DMS79 treated with DMSO at 0.1 percent for 48 hours (cell line): ENCODE measurements at places on chromosomes 5 and 9.
A peak's percentile ranks its signal among the peaks of the same experiment; 100 is the strongest.

- DNase-seq: peak; percentile 34
Measured at GRCh38 chr5:115180165-115180709, 10.5 kb upstream of the TRIM36 start.

DNA sequence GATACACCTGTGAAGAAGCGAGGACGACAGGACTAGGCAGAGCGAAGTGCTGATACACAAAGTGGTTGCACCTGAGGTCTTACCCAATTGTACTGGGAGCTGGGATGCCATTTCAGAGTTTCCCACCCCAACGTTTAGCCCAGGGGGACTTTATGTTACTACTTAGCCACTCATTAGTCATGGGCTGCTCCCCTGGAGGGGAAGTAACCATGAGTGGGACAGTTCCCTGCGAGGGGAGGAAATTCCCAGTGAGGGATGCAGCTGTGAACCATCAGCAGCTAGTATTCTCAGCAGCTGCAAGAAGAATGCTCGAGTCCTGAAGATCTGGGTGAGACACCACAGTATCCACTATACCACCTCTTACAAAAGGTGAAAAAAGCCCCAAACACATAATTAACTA is 93.7 kb upstream of the ACTBL2 start:
- DNase-seq: no peak

GRCh38 chr5:171521679-171522078 is 102.2 kb downstream of the FGF18 start:
- no peak for DNase-seq

DNA sequence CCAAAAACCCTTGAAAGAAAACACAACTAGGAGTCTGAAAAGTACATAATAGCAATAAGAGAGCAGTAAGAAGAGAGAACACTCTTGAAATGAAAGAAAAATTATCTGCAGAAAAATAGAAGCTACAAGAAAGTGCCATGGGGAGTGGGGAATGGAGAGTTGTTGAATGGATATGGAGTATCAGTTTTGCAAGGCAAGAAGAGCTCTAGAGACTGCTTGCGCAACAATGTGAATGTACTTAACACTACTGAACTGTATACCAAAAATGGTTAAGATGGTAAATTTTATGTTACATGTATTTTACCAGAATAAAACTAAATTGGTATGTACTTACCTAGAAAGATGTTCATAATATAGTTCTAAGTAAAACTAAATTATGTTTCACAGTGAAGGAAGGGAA is 54.8 kb upstream of the RASGRF2 start:
- DNase-seq: no peak

- DNase-seq: peak; percentile 70
Measured at GRCh38 chr9:111481885-111482636, 2.1 kb downstream of the ECPAS start.

GRCh38 chr9:130172858-130173665 is 858 bp downstream of the NCS1 start:
- peak; percentile 18 for DNase-seq

GRCh38 chr5:160922311-160922710 is 70.3 kb upstream of the ATP10B start:
- no peak for DNase-seq

DNA sequence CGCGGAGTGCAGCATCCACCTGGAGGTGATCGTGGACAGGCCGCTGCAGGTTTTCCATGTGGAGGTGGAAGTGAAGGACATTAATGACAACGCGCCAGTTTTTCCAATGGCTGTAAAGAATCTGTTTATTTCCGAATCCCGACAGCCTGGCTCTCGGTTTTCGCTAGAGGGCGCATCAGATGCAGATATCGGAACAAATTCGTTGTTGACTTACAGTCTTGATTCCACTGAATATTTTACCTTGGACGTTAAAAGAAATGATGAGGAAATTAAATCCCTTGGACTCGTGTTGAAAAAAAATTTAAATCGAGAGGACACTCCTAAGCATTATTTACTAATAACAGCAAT is 611 bp downstream of the PCDHA3 start:
- DNase-seq: no peak

- DNase-seq: no peak
Measured at GRCh38 chr9:124544535-124544934, 37.3 kb upstream of the NR5A1 start.

DNA sequence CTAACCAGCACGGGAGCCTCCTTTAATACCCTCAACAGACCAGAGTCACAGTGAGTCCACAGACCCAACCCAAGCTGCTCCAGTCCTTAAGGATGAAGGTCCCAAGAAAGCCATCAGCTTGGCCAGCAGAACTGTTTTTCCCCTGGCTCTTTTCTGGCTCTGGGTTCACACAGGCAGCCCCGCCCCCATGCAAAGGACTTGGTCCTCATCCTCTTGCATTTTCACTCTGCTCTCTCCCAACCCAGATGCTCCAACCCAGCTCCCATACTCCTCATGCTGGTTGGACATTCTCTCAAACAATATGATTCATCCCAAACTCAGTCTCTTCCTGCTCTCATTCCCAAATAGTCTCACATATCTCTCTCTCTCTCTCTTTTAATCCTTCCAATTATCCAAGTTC is 74.2 kb upstream of the SPOCK1 start:
- DNase-seq: no peak

DNA sequence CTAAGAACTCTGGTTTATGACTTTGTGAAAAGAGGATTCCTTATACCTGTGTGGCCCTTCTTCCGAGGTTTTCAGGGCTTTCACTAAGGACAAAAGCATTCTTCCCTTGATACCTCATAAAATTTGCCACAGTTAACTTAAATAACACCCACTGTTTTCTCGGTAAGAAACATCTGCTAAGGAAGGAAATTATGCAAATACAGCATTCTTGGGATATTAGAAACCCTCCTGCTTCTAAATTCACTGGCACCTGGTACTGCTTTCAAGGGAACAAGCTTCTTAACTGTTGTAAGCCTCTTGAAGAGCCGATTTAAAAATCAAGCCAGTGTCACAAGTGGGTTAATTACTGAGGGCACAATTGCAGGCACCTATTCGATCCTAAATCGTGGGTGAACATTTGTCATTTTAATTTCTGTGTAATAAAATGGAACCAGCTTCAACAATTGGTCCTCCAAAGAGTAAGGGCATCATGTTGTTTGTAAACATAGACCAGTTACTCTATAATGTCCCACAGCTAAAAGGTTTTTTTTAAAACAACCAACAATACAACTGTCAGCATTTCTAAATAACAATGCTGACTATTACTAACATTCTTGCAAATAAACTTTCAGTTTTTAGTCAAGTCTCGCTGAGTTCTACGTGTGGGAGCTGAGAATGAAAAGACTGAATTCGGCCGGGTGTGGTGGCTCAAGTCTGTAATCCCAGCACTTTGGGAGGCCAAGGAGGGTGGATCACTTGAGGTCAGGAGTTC is 26.6 kb downstream of the AK3 start:
- DNase-seq: no peak
